GF-D8 (cell line): ENCODE measurements at places on chromosomes 4 and X.

DNA sequence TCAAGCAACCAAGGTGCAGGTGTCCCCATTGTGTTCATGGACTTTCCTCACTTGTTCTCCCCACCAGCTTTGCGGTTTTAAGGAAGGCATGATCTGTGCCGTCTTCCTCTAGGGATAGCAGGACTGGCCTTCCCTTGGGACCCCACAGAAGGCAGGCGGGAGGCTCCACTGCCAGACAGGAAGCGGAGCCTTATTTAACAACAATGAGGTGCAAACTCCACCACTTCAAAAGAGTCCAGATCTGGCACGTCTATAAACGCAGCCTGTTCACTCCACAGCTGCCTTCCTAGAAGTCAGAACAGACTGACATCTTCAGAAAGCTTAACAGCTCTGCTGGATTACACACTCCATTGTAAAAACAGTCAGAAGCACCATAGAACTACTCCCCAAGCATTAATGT lies 1.7 kb upstream of the GPR143 start:
- DNase-seq = no peak

DNA sequence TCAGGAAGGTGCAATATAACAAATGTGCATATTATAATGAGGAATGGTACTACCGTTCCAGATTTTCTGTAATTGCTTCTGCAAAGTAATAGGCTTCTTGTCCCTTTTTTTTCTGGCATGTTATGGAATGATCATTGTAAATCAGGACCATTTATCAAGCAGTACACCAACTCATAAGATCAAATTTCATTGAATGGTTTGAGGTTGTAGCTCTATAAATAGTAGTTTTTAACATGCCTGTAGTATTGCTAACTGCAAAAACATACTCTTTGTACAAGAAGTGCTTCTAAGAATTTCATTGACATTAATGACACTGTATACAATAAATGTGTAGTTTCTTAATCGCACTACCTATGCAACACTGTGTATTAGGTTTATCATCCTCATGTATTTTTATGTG lies 12.6 kb downstream of the IBSP start:
- DNase-seq = no peak

GRCh38 chrX:104310657-104311254 lies 56.0 kb upstream of the ESX1 start:
- no peak for DNase-seq

DNA sequence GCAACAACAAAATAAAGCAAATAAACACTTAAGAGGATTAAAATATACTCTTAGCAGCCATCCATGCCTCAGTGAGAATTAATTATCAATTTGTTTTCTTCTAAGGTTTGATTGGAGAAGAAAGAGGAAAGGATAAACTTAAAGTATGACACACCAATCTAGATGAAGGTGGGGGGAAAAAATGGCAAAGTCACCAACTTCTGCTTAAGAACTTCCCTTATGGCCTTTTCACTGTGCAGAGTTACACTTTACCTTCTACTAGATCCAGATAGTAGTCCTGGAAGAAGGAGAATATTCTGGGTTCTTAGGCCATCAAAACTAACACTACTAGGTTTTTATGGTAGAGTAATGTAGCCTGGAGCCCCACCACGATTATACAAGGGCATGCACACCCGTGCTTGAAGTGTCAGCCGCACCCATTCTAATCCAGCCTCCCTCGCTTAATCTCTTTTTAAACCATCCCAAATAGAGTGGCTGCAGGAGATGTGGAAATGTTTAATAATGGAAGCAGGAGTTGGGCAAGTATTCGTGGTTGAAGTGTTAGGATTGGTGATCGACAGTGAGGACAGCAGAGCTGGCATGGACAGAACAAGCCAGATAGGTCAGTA lies 14.1 kb downstream of the ENPEP start:
- no peak for DNase-seq

- no peak for DNase-seq
Observed at GRCh38 chr4:43709443-43709842, 739.2 kb downstream of the KCTD8 start.

DNA sequence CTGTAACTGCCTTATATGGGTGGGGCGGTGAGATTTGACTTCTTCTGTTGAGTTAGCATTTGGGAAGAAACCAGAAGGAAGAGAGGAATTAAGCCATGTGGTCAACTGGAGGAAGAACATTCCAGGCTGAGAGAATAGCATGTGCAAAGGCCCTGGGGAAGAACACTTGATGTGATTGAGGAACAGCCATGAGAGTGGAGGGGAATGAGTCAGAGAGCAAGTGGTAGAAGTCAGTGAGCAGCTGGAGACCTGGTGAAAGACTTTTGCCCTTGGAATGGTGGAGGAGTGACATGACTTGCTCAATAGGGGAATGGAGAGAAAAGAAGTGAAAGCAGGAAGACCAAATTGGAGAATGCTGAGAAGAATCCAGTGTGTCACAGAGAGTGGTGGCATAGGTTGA lies 327.8 kb upstream of the HAND2 start:
- DNase-seq = no peak
